ENCODE measurements at places on chromosomes 11 and 22.

DNA sequence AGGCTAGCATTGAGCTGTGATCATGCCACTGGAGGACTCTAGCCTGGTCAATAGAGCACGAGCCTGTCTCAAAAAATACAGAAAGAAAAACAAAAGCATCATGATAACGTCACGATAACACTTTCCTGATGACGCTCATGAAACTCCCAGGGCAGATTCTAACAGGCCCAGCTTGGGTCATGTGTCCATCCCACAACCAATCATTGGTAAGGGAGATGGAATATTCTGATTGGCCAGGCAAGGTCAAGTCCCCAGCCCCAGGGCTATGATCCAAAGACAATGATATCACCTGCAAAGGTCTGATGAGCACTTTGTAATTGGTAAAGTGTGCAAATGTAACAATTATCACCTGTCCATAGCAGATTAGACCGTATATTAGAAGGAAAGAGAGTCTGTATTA is 21.5 kb upstream of the DDX6 start:
- no peak for DNase-seq

DNA sequence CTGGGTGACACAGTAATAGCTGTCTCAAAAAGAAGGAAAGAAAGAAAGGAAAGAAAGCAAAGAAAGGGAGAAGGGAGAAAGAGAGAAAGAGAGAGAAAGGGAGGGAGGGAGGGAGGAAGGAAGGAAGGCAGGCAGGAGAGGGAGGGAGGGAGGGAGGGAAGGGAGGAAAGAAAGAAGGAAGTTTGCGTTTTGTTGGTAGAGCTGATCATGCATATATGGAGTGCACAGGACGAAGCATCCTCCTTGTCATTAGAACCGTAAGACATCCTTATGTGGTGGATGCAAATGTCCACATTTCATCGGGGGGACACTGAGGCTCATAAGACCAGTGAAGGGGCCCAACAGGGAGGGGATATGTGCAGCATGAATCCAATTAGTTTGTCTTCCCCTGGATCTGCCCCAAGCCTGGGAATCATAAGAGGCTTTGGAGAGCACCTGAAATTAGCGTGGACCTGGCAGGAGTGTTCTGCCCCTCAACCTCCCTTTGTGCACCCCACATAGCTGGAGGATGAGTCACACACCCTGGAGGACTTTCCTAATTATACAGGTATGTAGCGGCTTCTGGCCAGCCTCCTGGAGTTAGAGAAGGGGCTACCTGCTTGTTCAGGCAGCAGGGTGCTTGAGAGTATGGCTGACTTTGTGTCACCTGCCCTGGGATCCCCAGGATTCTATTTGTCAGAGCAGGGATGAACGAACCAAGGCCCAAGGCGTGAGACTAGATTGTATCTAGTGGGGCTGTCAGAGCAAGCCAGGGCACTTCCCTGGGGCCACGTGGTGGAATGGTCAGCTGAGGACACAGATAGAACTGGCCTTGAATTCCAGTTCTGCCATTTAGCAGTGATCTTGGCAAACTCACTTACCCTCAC is 119.7 kb upstream of the CD82 start:
- no peak for DNase-seq

DNA sequence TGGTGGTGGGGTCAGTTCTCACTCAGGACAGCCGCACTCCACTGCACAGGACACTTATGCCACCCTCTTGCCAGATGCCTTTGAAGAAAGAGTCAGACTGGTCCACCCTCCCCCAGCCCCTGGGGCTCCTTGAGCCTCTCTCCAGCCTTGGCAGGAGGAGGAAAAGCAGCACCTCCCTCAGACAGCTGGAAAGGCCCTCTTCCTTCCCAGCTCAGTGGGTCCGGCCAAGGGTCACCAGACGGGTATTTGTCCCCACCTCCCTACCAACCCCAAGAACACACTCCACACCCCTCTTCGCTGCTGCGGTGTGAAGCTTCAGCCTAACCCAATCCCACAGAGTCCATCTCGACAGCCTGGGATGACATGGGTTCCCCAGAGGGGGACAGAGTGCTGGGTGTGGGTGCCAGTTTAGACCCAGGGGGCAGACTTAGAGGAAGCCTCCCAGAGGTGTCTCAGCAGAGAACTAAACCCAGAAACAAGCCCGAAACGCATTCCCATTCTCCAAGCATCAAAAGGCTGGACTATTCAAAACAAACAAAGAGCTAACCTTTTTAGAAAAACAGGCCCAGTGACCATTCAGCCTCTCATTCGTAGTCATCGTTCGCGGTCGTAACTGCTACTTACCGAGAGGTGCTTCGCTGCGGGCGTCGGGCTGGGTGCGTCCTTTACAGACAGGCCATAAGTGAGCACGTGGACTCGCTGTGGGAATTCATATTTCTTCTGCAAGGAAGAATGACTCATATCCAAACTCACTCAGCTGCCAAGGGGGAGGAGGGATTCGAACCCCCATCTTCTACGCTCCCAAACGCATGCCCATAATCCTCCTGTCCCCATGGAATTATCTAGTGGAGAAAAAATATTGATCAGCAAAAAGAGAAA is 57.5 kb upstream of the ANO1 start:
- no peak for DNase-seq

- DNase-seq, result no peak
Observed at GRCh38 chr11:130076778-130077481, 7.2 kb downstream of the APLP2 start.

- DNase-seq, result no peak
Observed at GRCh38 chr11:17572791-17573460, 25.9 kb downstream of the OTOG start.

- peak; percentile 70 for DNase-seq
Observed at GRCh38 chr11:60377401-60378136, 763 bp upstream of the MS4A7 start.

DNA sequence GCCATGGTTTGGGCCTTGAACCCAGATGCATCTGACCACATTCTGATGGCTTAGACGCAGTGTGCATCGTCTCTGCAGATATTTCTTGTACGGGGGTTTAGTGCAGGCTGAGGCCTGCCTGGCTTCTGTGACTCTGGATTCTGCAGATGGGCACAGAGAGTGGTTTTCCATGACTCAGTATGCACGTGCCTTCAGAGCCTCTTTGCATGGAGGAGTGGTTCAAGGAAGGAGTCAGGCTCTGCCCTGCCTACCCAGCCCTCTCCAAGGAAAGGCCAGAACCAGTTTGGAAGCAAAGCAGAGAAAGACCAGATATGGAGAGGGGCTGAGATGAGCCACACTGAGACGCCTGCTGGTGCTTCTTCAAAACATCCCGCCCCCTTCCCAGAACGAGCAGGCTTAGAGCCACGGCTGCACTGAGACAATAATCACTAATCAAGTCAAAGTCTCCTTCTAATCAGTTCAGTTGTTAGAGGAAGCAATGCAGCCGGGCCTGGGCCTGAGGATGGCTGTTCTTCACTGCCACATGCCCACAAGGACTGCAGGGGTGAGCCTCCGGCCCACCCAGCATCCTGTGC is 308.9 kb downstream of the NXPE2 start:
- no peak for DNase-seq

DNA sequence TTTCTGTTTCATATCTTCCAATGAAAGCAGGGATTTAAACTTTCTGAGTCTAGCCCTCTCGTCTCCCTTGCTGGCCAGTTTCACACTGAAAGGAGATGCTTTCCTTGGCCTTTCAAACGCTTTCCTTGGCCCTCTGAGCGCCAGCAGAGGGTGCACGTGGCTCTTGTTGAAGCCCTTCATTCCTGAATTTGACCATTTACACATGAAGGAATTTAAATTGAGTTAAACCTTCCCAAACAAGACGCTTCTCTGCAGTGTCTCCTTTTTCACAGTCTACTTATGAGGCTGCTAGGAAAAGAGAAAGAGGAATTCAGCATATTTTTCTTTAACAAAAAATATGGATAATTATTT is 21.6 kb downstream of the NNMT start:
- peak; percentile 15 for DNase-seq

- DNase-seq, result no peak
Observed at GRCh38 chr11:111870113-111870512, 1.3 kb downstream of the ALG9 start.

- DNase-seq, result peak; percentile 50
Observed at GRCh38 chr22:29750559-29751538, 16.0 kb downstream of the ZMAT5 start.

DNA sequence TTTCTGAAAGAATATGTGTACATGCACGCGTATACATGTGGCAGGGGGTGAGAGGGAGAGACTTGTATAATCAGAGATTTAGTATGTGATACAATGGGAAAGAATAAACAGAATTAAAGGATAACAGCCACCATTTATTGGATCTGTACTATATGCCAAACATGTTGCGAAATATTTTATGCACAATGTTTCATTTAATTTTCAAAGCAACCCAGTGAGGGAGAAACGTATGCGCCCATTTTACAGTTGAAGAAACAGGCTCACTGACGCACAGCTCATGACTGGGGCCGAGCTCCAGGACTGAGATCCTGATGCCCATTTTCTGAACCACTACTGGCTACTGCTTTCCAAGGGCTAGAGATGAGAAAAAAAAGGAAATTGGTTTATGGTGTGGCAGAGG is 3.3 kb upstream of the OAF start:
- DNase-seq, result no peak

DNA sequence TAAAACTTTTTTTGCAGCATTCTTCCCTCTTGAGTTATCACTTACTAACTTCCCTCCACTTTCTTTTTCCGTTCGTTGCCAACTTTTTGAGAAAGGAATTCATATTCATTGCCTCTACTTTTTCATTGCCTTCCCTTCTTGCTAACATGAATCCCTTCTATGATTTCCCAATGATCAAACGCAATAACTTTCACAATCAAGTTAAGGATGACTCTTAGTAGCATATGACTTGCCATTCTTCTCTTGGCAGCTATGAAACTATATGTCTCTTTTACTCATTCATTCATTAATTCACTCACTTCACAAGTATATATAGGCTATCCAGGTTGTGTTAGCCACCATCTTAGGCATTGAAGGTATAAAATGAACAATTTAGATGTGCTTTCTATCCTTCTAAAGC is 16.6 kb upstream of the ARHGAP20 start:
- no peak for DNase-seq

DNA sequence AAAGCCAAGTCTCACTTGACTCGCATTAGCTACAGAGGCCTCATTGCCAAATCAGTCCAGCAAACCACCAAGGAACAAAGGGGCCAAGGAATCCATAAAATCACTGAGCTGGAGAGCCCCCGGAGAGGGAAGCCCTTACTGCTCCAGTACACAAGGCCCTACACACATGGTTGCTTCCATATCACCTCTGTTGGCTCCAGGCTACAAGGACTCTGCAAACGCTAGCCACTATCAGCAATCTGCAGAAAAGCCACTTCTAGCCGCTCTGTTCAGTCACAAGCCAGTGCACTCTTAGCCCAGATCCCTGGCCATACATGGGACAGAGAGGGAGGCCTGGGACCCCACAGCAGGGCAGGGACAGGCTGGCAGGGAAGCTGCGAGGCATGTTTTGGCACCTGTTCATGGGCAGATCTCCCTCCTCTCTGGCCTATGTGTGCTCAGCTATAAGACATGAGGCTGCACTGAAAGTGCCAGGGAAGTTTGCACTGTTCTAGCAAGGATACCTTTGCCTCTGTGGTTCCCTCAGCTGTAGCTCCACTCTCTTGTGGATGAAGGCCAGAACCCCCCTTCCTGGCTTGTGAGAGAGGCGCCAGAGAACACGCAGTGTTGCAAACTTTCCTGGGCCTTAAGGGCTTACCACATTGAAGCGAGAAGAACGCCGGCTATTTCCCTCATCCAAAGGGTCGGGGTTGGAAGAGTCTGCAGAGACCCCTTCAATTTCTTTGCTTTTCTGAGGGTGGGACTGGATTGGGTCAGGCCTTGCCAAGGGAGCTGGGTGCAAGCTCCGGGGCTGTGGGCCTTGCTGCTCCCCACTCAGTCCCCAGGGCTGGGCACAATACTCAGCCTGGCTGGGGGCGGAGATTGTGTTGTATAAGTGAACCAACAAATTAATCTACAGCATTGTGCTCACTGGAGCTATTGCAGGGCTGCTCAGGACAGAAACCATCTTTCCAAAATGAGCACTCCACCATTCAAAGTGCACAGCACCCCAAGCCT is 108.7 kb upstream of the PITPNB start:
- DNase-seq, result no peak

DNA sequence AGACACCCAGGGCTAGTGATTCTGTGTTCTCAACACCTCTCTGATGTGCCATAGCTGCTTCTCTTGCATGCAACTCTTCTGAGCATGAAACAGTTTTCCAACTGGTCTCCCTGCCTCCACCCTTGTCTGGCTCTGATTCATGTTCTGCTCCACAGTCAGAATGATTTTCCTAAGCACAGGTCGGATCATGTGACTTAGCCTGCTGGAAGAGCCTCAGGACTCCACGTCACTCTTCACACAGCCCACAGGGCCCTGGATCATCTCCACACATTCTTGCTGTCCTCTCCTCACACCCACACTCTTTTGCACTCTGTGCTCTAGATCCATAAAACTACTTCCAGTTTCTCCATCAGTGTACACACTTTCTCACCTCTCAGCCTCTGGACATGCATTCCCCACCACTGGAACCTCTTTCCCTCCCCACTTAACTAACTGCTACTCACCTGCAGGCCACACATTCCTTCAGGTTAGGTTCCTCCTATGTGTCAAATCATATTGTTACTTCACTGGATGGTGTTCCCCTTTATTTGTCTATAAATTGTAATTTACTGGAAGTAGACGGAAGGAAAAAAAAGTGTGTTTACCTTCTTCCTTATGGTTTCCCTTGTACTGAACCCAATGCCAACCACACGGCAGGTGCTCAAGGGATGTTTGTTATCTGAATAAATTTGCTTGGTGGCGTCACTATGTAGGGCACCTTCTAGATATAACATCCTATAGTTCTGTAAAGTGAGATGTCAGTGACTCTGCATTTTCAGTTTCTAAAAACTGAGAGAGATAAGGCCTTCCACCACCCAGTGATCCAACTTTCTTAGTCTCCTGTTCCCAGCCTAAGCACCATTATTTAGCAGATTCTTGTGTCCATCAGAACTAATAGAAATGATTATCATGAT is 133.7 kb downstream of the ETS1 start:
- no peak for DNase-seq
